Caki2 (cell line): ENCODE measurements at places on chromosomes 11 and 22.
A peak's percentile ranks its signal among the peaks of the same experiment; 100 is the strongest.

GRCh38 chr22:49201046-49201970, 626.4 kb downstream of the BRD1 start:
- DNase-seq, result no peak

GRCh38 chr11:102197670-102198139, 87.5 kb downstream of the YAP1 start:
- no peak for DNase-seq

DNA sequence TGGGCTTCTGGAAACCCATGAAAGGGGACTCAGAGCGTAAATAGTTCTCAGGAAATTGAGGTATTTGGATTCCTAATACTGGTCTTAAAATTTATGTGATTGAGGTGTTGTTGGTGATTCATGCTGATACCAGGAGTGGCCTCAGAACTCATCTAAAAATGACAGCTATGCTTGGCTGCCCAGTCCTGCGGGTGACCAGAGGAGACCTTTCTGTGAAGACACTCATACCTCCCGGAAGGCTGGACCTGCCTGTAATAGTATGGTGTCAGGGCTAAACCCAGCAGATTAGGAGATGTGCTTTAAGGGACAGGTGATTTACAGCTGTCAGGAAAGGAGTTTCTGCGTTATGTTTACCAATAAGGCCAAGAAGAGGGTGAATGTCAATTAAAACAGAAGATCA, 29.9 kb downstream of the C11orf96 start:
- DNase-seq, result no peak

- DNase-seq, result no peak
These were observed 7.2 kb downstream of the KCNK7 start for GRCh38 chr11:65588199-65589054.

- DNase-seq, result peak; percentile 64
These were observed 16.7 kb downstream of the ATG2A start for GRCh38 chr11:64900263-64900678.

- no peak for DNase-seq
These were observed 1.3 kb downstream of the WEE1 start for GRCh38 chr11:9574622-9575259.

GRCh38 chr11:62552485-62553079, 6.0 kb upstream of the AHNAK start:
- no peak for DNase-seq

GRCh38 chr11:66619080-66619554, 2.7 kb downstream of the RBM14 start:
- peak; percentile 19 for DNase-seq

DNA sequence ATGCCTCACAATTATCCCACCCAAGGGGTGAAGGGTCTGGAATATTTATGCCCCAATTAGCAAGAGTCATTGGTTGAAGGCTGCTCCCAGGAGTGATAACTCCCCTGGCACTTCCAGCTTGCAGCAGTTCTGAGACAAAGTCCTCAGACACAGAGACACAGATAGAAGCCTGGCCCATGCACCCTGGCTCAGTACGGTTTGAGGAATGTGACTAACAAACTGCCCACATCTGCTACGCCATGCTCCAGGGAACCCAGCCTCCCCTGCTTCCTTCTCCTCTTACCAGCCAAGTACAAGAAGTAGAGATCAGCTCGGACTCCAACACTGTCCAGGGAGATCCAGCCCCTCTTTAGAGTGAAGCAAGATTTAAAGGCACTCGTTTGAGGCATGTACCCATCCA, 48.5 kb upstream of the BMAL1 start:
- no peak for DNase-seq

DNA sequence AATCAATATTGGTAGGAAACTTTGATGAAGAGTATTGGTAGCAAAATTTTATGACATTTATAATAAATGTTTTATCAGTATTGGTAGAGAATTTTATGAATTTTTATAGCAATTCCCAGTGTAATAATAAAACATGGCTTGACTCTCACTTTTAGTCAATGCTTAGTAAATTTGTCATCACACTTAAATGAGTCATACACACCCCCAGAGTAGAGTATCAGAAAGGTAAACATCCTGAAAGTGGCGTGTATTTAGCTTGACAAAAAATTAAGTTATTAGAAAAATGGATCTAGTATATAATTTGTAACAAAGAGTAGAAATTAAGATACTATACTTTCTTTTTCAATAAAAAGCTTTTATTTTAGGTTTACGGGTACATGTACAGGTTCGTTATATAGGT, 2.6 kb downstream of the MS4A3 start:
- no peak for DNase-seq

- DNase-seq, result no peak
These were observed 22.6 kb downstream of the FADD start for GRCh38 chr11:70225681-70226177.
